Amniotic epithelial cell (primary cell): ENCODE measurements at places on chromosomes 4 and X.
A peak's percentile ranks its signal among the peaks of the same experiment; 100 is the strongest.

GRCh38 chr4:72604324-72604723, 35.3 kb upstream of the ADAMTS3 start:
- peak; percentile 29 for DNase-seq

- no peak for DNase-seq
These were observed 91.7 kb upstream of the HPF1 start for GRCh38 chr4:169849456-169849855.

DNA sequence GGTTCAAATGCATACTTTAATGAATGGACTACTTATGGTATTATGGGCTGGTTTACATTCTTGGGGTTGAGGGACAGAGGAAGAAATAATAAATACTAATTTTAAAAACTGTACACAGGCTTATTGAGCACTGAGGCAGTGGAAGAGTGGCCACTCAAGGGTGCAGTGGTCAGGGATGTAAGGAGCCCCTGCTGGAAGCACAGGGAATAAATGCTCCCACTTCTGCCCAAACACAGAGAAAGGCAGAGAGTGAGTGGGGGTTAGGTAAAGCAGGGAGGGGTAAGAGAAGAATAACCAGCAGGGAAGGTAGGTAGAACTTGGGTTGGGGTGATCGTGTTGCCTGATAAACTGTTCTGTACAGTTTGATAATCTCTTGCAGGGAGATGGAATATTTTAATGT, 60.0 kb downstream of the GAB1 start:
- no peak for DNase-seq

GRCh38 chr4:1678244-1678643, 5.9 kb downstream of the FAM53A start:
- DNase-seq = no peak

GRCh38 chr4:5079581-5079980, 28.3 kb downstream of the STK32B start:
- DNase-seq = no peak

DNA sequence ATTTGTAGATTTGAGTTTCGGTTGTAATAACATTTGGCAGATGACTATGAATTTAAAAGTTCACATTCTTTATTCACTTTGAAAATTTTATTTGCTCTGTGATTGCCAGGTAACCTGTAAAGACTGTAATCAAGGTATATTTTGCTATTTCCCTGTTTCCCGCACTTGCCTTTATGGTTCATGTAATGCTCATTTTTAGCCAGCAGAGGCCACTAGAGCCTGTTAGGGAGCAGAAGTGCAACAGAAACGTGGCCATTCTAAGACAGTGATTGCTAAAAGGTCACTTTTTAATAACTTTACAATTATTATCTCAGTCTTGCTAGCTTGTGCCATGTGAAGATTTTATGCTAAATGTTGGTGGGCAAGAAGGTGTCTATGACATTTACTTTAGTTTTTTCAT, 12.4 kb downstream of the YIPF6 start:
- DNase-seq = peak; percentile 26

DNA sequence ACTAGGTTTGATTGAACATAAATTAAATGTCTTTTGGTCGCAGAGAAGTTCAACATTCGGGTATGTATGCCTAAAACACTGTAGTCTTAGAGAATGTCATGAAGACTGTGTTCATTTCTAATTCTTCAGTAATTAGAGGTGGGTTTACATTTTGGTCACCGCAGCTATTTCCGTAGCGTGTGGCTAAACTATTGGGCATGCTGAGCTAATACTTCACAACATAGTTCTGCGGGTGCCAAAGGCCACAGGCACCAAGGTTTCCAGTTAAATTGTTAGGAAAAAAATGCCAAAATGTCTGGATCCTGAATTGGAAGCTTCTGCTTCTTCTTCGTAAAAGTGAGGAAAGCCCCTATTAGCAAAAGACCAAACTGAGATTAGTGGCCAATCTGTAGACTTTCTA, 25.1 kb downstream of the SMIM31 start:
- DNase-seq = no peak

DNA sequence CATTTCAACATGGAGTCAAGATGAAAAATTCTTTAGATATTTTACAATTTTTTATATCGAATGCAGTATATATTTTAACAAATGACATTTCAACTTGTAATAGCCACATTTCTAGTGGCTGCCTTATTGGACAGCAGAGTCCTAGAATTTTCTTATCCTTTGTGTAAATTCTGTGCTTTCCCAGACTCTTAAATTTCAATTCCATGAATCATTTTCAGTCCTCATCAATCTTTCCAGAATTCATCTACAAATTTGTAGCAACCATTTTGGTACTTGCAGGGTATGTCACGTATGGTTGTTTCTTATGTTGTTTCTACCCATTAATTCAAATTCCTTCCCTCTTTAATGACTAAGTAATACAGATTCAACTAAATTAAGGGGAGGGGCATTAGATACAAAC, 2.7 kb downstream of the PAICS start:
- DNase-seq = no peak

DNA sequence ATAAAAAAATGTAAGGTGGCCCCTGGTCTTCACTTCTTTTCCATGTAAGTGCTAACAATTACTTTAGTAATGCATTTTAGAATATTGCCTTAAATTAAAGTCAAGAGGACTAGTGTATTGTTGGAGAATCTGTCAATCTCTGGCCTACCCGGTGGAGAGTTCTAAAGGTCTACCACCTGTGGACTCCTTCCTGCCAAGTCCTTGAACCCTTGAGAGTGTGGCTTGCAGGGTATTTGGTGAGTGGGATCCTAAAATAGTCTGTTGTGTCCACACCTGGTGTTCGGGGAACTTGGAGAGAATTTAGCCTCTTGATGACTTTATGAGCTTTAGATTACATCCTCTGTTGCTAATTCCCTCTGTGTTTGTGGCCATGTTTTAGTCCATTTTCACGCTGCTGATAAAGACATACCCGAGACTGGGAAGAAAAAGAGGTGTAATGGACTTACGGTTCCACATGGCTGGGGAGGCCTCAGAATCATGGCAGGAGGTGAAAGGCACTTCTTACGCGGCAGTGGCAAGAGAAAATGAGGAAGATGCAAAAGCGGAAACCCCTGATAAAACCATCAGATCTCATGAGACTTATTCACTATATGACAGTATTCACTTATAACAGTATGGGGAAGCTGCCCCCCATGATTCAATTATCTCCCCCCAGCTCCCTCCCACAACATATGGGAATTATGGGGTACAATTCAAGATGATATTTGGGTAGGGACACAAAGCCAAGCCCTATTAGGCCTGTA, 23.8 kb downstream of the DDIT4L start:
- no peak for DNase-seq

- DNase-seq = peak; percentile 37
These were observed 83.3 kb upstream of the VCX2 start for GRCh38 chrX:8254401-8254800.

- peak; percentile 67 for DNase-seq
These were observed at the start of gene VEGFC for GRCh38 chr4:176792326-176793059. Gene VEGFC (minus strand): TSS chr4:176792922. CDS start chr4:176792311, 611 bp downstream.

DNA sequence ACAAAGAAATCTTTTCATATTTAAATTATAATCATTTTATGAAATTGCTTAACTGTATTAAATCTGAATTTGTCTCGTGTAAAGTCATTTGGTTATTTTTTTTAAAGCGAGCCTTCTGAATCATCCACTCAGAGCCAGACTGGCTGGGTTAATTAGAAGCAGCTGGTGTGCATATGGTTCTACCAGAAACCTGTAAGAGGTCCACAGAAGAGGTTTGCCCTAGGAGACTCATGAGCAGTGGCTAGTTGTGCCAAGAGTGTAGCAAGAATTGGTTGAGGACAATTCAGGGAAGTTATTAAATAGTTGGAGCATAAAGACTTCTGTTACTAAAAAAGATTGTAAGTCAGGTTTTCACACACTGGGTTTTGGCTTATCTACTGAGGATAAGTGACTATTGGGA, 267.4 kb downstream of the IL1RAPL2 start:
- DNase-seq = no peak

DNA sequence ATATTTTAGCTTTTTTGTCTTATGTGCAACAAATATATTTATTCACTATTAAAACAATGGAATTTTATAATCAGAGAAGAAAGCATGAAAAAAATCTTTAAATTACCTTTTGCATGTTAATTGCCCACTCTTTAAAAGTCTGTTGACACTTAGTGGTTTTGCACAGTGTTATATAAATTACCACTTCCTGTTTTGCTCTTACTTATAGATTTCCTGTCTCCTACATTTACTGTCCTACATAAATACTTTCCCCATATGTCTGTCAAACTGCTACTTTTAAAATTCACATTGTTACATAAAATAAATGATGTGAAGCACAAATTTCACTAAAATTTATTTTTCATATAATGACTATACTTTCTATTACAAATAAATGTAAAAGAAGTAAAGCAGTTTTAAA, 161.1 kb upstream of the NDST4 start:
- DNase-seq = no peak

DNA sequence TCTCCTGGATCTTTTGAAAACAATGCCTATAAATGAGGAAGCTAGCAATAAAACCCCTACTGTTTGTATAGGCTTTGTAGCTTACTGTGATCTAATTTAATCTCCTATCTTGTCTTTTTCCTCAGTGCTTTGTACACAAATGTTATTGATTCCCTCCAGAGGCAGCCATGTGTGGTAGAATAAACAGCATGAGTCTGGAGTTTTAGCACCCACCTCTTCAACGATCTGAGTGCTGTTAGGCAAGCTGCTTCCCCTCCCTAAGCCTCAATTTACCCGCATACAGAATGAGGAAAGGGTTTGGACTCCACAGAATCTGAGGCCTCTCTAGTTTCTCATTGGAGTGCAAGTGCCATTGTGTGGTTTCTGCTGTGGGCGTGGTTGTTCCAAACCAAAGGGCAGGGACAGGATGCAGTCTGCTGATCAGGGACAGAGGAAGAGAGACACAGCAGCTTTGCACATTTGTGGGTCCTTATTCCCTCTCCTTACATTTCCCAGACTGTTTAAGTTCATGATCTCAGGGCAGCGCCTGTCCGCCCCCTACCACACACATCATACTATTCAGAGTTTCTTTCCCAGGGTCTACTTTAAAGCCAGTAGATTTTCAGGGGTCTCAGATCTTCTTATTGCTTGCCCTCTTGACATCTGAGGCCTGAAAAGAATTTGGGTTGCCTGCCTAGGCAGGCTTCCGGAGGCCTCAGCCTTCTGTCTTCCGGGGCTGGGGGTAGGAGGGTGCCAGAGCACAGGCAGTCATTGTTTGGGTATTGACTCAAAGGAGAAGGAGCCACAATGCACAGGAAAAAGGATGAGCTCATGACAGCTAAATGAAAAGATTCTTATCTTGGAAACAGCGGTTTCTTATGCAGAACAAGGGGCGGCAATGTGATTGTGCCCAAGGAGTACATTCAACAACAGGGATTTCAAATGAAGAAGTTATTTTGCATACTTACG, 114.9 kb upstream of the TEX13D start:
- peak; percentile 19 for DNase-seq

GRCh38 chr4:128825226-128825625, 15.7 kb downstream of the JADE1 start:
- no peak for DNase-seq

DNA sequence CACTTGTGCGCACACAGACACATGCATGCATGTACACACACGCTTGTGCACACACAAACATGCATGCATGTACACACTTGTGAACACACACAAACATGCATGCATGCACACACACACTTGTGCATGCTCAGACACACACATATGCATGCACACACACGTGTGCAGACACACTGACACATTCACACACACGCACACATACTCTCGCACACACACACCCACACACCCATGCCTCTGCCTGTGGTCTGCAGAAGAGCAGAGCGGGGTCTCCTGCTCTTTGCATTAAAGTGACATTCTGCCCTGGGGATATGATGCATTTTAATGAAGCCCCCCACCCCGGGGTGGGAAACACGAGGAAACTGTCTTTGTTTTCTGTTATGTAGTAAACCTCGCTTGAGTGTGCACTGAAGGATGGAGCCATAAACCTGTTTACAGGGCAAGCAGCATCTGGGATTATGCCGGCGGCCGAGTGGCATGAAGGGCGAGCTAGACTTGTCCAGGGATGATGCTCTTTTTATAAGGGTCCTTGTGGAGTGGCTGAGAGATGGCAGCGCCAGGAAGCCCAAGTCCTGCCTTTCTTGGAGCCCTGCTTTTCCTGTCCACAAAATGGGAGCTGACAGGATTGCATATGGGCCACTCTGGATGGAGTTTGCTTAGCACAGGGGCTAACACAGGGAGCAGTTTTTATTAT, 17.8 kb downstream of the PSAPL1 start:
- DNase-seq = no peak

GRCh38 chrX:12984603-12985319, 9.9 kb downstream of the TMSB4X start:
- peak; percentile 49 for DNase-seq

GRCh38 chr4:106325800-106326199, 9.4 kb downstream of the AIMP1 start:
- peak; percentile 14 for DNase-seq

DNA sequence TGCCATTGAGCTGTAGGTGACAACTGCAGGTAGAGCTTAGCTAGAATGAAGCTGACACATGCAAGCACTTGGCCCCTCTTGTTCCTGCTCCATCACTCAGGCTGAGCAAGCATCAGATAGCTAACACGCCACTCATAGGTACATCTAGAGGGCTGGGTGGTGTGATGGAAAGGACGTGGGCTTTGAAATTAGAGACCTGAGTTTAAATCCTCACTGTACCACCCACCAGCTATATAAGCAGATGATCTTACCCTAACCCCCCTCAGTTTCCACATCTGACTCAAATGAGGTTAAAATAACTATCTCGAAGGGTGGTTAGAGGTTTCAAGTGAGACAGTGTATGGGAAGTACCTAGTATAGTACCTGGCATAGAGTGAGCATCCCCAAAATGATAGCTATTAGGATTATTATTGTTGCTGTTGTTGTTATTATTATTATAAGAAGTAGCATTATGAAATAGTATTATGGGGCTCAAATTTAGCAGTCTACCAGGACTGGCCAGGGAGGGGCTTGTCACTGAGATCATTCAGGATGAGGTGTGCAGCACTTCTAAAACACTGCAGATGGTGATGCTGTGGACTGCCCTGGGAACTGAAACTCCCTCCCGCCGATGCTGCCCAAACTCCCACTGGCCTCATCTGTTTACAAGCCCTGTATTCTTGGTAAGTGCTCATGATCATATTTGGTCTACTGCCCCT, 59.0 kb downstream of the REELD1 start:
- DNase-seq = no peak

GRCh38 chr4:183256756-183257385, 63.2 kb downstream of the CLDN22 start:
- peak; percentile 40 for DNase-seq
